ENCODE measurements at places on chromosomes 7 and 10. TPM values are rescaled to one million over a fixed set of nuclear protein-coding genes. Genes with fewer than 3 reads are reported as not detected.

C10orf105 gene
- total RNA-seq: not detected

CDK14 gene
- 12.4 TPM for total RNA-seq

SYT15B gene
- 0.14 TPM for total RNA-seq

PRRT4 gene
- total RNA-seq: not detected

GRM3 gene
- total RNA-seq: 0.08 TPM

SAMD9 gene
- total RNA-seq: 3.3 TPM

NEURL1 gene
- total RNA-seq: 0.17 TPM

ADAMTS14 gene
- 0.09 TPM for total RNA-seq

PIK3AP1 gene
- 137 TPM for total RNA-seq

ZNF503 gene
- 1.6 TPM for total RNA-seq

ASIC3 gene
- total RNA-seq: 0.05 TPM

ENTPD1 gene
- total RNA-seq: 8.0 TPM

PRTFDC1 gene
- 1.1 TPM for total RNA-seq

TFPI2 gene
- 9.1 TPM for total RNA-seq

AKR1C3 gene
- total RNA-seq: 65.8 TPM

PTPN20 gene
- 1.4 TPM for total RNA-seq

ACTL6B gene
- not detected for total RNA-seq

MBL2 gene
- total RNA-seq: 222 TPM

TMEM270 gene
- total RNA-seq: not detected

GIMAP8 gene
- total RNA-seq: 8.8 TPM

Data from liver (tissue), 10 donors.